Stimulated activated CD4-positive, alpha-beta T cell treated with anti-CD3 and anti-CD28 coated beads, Interleukin-2, amount 100 ng/mL, for 48 hours (primary cell): ENCODE measurements at places on chromosomes 2 and 18.
A peak's percentile ranks its signal among the peaks of the same experiment; 100 is the strongest.

DNA sequence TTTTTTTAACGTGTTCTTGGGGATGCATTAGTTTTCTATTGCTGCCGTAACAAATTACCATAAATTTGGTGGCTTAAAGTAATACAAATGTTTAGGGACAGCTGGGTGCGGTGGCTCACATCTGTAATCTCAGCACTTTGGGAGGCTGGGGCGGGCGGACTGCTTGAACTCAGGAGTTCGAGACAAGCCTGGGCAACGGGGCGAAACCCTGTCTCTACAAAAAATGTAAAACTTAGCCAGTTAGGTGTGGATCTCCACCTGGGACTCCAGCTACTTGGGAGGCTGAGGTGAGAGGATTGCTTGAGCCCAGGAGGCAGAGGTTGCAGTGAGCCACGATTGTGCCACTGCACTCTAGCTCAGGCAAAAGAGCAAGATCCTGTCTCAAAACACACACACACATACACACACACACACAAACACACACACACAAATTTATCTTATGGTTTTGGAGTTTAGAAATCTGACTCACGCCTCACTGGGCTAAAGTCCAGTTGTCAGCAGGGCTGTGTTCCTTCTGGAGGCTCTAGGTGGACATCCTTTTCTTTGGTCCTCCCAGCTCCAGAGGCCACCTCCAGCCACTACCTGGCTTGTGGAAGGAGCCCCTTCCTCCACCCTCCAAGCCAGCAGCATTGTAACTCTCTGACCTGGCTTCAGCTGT, 76.1 kb downstream of the SEPTIN10 start:
- DNase-seq, result no peak

DNA sequence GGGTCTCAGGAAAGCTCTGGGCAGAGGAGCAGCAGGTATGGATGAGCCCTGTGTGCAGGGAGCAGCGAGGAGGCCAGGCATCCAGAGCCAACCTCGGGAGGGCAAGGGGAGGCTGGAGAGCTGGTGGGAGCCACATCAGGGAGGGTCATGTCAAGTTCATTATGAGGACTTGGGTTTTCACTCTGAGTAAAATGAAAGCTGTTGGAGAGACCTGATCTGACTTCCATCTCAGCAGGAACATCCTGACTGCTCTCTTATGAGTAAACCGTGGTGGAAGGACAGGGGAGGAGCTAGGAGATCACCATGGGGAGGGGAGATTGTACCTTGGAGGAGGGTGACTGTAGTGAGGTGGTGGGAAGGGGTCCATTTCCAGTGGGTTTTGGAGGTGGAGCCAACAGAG, 209.8 kb downstream of the LDLRAD4 start:
- DNase-seq, result no peak

DNA sequence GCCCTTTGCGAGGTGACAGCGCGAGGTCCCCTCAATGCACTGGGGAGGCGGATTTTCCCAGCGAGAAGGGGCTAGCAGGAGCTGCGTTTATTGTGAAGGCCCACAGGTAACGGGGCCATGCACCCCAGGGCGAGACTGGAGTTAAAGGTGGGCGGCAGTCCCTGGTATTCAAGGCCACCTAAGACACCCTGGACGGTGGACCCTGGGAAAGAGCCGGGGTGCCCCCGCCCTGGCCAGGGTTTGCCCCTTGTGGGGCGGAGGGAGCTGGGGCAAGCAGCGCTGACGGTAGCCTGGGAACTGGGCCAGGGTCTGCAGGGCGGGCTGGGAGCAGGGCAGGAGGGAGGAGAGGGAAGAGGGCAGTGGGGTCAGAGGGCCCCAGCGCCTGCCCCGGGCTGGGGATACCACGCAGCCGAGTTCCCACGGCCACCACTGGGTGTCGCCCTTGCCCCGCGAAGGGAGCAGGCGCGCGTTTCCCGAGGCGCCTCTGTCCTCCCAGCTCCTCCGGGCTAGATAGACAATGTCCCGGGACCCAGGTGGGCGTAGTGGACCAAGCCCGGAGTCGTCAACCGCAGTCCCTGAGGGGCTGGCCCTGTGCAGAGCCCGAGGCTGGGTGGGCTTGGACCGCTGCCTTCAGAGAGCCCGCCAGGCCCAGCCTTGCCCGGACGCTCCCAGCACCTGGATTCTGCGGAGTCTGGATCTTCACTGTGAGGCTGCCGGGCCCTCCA, 80.2 kb downstream of the SMAD4 start:
- DNase-seq, result peak; percentile 80

- DNase-seq, result no peak
Measured at GRCh38 chr2:140835079-140835478, 1295.7 kb downstream of the LRP1B start.

- DNase-seq, result no peak
Measured at GRCh38 chr2:210539035-210539434, 17.4 kb upstream of the CPS1 start.

DNA sequence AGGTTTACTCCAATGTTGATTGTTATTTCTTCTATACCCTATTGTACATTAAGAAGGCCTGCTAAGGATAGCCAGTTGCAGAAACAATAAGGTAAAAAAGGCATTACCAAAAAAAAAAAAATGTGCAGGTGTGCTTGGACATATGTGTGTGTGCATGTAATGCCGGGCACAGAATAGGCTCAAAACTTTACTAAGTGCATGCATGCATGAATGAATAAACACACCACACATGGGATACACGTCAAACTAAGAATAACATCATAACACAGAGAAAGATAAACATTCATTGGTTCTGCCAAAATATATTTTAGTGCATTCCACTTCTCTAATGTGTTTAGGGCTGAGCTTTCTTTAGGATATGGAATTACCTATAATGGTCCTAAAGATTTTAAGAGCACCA, 298.2 kb downstream of the TCF4 start:
- no peak for DNase-seq

DNA sequence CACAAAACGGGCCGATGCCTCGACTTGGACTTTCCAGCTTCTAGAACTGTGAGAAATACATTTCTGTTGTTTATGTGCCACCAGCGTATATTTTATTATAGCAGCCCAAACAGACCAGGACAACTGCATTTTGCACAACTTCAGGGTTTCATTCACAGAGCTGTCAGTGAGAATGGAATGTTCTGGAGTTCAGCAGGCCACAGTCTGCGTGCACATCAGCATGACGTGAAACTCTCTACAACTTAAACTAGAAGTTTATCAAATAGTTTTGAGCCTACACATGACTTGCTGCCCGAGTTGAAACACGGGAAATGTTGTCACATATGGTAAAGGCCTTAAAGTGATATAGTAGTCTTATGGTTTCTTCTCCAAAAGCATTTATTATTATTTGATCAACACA, 3.9 kb upstream of the TRIB2 start:
- no peak for DNase-seq
